ENCODE measurements at places on chromosomes 7 and 10.

GRCh38 chr10:110039254-110039653, 31.5 kb downstream of the ADD3 start:
- DNase-seq = no peak

- no peak for DNase-seq
Measured at GRCh38 chr10:88178758-88179157, 315.3 kb downstream of the PTEN start.

GRCh38 chr7:25562673-25563182, 334.4 kb upstream of the NPVF start:
- DNase-seq = no peak

- no peak for DNase-seq
Measured at GRCh38 chr10:114823077-114823463, 1.5 kb downstream of the FHIP2A start.

- DNase-seq = peak; percentile 96
Measured at GRCh38 chr10:125057158-125058001, 103.0 kb downstream of the CTBP2 start.

GRCh38 chr7:127208351-127208750, 44.4 kb downstream of the GRM8 start:
- no peak for DNase-seq

DNA sequence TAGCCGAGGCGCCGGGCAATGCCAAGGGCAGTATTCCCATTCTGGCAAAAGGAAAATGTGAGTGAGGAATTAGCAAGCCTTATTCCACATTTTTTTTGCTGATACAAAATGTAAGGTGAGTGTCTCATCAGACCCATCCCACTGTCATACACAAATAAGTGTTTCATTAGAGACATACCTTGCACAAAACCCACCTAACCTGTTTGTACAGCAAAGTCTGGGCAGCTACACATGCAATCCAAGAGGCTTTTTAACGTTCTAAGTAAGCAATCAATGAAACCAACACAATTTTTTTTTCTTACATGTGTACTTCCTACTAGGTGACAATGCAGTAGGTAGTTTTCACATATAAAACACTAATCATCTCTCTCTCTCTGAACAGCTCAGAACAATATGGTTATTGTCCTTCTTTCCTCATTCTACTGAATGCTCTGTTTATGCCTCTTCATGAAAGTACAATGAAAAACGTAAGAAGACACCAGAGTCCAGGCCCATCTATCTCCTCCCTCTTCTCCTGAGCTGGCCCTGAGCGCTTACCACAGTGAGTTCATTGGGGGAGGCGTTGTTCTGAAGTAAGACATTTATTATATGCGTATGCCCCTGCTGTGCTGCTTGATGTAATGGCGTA, 217.2 kb downstream of the ANK3 start:
- peak; percentile 21 for DNase-seq

- no peak for DNase-seq
Measured at GRCh38 chr10:129799942-129800341, 164.1 kb downstream of the EBF3 start.

DNA sequence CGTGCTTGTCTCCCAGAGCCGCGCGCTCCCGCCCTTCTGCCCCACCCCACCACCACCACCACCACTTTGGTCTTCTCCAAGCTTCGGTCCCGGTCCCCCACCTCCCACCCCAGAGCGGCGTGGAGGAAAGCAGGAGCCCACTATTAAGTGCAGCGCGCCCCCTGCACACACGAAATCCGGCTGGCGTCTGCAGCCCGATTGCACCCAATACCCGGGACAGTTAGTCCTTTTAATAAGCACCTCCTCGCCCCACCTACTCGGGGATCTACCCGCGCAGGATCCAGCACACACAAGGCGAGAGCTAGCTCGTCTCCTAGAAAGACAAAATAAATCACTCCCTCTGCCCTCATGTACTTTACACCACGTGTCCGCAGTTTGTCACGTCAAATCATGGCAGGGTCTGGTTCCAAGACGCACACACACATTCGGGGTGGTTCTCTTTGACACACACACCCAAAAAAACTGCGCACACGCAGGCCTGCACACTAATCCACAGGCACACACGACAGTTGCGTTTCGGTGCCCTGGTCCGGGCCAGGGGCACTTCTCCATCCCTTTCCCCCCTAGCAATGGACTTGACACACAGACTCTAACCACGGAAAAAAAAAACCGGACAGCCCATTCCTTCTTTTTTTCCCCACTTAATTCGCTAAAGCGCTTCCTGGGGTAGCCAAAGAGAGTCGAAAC, 1.6 kb downstream of the SFMBT2 start:
- no peak for DNase-seq

DNA sequence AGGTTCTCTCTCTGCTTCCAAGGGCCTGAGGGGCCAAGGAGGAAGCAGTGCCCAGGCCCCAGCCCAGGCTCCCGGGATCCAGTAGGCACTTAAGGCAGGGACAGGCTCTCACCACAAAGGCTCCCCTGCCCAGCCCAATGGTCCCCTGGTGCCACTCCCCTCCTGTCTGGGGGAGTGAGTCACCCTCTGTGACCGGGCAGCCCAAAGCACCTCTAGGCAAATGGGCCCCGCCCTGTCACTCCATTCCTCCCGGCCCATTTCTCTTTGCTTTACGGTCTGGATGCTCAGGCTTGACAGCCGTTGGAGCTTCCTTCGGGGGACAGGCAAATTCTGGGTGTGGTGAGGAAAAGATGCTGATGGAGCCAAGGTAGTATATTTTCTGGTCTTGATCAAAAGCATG, at the start of gene CALHM3:
Gene CALHM3 (minus strand): TSS at position 106 of the 400 bp plus-strand sequence. CDS start 208 bp downstream, outside the sequence.
- DNase-seq = no peak

DNA sequence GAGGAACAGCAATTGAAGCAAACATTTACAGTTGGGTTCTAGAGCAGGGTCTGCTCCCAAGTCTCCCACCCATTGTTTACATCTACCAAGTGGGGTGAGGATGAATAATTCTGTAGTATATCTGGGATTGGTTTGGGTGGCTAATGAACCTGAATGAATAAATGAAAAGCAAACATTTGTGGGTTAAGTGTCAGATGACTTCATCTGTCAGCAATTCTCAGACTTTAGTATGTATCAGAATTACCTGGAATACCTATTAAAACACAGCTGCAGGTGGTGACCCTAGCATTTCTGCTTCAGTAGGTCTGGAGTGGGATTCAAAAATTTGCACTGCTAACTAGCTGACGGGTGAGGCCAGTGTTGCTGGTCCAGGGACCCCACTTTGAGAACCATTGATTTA, 18.0 kb upstream of the NPVF start:
- no peak for DNase-seq

DNA sequence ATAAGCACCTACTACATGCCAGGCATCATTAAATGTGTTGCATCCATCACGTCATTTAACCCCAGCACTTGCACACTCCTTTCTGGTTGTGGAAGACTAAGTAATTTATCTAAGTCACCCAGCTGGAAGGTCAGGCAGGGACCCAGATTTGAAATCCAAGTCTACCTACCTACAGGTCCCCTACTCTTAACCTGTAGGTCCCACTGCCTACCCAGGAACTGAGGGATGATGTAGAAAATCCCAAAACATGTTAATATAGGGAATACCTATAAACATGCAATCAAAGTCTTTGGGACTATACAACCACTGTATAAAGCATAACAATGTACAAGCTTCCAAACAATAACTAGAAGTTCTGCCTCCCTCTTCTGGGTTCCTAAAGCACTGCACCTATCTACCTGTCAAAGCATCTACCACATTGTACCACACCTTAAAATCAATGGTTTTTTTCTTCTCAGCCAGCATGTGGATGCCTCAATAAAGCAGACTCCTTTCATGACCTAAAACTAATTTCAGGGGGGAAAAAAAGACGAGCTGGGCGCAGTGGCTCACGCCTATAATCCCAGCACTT, 5.6 kb downstream of the IL6 start:
- no peak for DNase-seq

DNA sequence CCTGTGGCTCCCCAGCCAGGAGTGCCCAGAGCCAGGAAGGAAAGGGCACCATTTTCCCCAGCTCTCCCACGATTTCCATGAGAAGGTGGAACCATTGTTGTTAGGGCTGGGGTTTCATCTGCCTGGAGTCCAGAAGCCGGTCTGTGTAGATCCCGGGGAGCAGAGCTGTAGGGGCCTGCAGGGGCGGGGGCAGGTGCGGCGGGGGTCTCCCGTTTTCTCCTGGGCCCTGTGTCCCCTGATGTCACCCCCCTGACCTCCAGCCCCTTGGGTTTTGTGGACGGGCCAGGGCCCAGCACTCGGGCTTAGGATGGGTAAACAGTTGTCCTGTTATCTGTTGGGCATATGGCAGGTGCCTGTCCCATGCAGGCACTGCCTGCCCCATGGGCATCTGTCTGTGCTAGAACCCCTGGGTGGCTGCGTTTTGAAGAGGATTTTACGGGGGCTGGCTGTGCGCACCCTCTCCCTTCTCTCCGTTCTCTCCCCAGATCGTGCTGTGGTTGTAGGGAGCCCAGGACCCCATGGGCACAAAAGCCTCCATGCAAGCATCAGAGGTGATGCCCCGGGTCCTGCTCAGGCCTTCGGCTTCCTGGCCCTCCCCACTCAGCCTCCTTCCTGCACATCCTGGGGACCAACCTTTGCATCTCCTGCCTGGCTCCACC, 158.8 kb downstream of the WDR37 start:
- DNase-seq = no peak

GRCh38 chr7:113379746-113380145, 261.4 kb upstream of the SMIM30 start:
- DNase-seq = no peak

GRCh38 chr7:118104812-118105441, 79.0 kb upstream of the LSM8 start:
- peak; percentile 32 for DNase-seq

DNA sequence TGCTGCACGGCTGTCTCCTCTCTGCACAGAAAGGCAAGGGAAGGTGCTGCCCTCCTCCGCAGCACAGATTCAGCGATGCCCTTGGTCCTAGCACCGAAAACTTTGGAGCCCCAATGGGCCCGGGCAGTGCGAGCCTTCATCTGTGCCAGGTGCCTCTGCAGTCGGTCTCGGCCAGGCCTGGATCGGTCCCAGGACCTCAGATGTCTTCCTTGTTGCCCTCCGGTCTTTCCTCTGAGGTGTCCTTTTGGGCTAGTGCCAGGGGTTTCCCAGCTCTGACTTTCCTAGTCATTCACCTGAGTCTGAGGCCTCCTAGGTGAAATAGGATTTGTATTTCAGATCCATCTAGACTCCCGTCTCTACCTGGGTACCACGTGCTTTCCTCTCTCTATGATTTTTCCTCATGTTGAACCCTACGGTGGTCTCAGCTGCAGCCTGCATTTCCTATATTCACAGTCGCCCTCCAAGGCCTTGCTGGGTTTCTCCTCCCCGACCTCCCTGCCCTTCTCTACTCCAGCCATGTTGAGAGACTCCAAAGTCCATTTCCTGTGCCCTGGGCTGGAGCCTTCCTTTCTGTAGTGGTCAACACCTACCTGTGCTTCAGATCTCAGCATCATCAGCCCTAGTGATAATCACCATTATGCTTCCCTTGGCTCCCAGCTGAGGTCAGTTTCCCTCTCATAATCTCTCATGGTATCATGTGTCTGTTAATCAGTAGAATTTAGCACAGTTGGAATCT, 92.0 kb upstream of the PRSS58 start:
- no peak for DNase-seq

GRCh38 chr10:113382691-113383090, 170.2 kb upstream of the HABP2 start:
- DNase-seq = no peak

DNA sequence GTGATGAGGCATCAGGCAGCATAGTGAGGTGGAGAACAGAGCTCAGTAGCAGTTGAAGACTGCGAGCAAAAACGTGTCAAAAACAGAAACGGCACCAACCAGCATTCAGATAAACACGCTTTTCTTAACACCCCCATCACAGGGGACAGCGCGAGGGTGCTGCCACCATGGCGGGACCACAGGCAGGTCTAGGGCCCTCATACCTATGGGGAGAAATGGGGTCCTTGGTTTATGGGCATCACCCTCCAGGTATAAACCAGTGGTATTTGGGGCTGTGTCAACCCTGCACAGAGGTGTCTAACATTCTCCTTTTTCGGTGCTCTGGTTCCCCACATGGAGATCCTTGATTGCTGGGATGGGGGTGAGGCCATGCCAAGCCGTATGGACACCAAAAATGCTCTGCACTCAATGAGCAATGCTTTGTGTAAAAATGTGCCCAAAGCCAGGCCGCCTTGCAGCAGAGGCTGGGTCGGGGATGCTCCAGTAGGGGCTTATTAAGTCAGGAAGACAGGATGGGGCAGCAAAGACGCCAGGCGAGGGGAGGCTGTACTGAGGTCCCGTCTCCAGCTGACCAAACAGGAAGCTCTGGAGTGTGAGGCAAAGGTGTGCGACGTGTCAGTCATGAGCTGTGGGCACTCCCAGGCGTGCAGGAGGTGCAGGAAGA, 191.5 kb downstream of the WDR37 start:
- no peak for DNase-seq

- DNase-seq = no peak
Measured at GRCh38 chr10:124004663-124005004, 88.8 kb downstream of the CHST15 start.

DNA sequence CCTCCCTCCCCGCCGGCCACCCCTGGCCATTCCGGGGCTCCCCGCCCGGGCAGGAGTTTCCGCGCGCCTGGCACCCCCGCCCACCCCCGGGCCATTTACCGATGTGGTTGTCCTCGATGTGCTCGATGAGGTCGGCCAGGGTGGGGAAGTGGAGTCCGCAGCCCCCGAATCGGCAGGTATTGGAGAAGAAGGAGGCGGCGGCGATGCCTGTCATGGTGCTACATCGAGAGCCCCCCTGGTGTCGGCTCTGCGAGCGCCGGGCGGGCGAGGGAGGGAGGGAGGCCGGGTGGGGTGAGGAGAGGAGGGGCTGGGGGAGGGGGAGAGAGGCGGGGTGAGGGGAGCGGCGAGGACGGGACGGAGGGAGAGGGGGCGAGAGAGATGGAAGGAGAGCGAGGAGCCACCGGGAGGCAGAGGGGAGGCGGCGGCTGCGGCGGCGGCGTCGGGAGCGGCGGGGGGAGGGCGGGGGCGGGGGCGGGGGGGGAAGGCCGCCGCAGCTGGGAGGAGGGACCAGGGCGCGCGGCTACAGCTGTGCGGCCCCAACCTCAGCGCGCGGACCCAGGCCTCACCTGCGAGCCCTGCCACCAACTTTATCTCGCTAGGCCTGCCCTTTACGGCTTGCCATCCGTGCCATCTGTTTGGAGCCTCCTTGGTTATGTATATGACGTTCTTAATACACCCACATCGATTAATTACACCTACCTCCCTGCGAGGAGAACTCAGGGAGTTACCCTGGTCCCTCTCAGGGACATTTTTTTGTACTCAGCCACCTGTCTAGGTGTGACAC, at the start of gene JAZF1:
Gene JAZF1 (minus strand): TSS at position 432 of the 784 bp plus-strand sequence.
- DNase-seq = peak; percentile 69

GRCh38 chr7:43196379-43196778, 83.9 kb downstream of the HECW1 start:
- DNase-seq = no peak

- DNase-seq = no peak
Measured at GRCh38 chr7:140036224-140036962, 26.4 kb downstream of the PARP12 start.

- DNase-seq = no peak
Measured at GRCh38 chr10:69650589-69651261, 20.7 kb downstream of the FAM241B start.
